Activated naive CD8-positive, alpha-beta T cell treated with anti-CD3 and anti-CD28 coated beads, Interleukin-2, amount 50 U/mL, for 24 hours (primary cell): ENCODE measurements at places on chromosomes 1 and 21.

- DNase-seq, result no peak
These were observed at the start of gene TBX15 for GRCh38 chr1:118988186-118989005. TSS of gene TBX15 (minus strand) at chr1:118988343. CDS start at chr1:118987795, 548 bp downstream.

- peak; percentile 28 for DNase-seq
These were observed 8.4 kb downstream of the MX2 start for GRCh38 chr21:41369920-41370839.

- DNase-seq, result no peak
These were observed 29.6 kb downstream of the CXADR start for GRCh38 chr21:17542371-17543011.

- no peak for DNase-seq
These were observed 325.3 kb downstream of the PTBP2 start for GRCh38 chr1:97046765-97047420.

- DNase-seq, result no peak
These were observed 124.1 kb downstream of the DISP1 start for GRCh38 chr1:222938986-222939385.
